Esophagus squamous epithelium (tissue), 5 donors: ENCODE measurements at places on chromosomes 12 and 14. TPM values are rescaled to one million over a fixed set of nuclear protein-coding genes. Genes with fewer than 3 reads are reported as not detected.

Gene SYNDIG1L
- total RNA-seq: 0.19 TPM

DNA sequence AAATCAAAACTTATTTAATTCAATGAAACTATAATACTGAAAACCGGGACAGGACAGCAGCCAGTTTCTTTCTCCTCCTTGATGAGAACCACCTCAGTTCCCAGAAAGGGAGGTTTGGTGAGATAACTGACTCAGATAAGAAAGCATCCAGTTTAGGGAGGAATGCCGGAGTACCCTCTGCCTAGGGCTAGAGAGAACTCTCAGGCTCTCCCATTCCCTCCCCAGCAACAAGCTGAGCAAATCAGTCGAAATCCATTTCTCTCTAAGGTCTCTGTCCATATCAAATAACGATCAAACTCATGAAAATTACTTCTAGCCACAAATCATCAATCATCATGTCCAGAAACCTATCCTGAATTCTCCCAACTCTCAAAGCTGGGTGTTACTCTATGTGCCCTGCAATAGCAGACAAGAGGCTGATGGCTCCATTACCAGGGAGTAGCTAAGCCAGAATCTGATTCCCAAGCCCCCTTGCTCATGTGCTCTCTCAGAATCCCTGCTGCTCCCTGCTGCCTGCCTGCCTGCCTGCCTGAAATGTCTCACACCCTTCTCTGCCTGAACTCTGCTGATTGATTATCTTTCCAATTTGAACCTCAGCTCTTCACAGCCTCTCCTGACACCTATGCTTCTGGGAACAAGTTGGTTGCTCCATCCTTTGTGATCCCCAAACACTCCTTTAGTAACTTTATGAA lies 49.4 kb downstream of the SLC25A47 start:
- DNase-seq: no peak

DNA sequence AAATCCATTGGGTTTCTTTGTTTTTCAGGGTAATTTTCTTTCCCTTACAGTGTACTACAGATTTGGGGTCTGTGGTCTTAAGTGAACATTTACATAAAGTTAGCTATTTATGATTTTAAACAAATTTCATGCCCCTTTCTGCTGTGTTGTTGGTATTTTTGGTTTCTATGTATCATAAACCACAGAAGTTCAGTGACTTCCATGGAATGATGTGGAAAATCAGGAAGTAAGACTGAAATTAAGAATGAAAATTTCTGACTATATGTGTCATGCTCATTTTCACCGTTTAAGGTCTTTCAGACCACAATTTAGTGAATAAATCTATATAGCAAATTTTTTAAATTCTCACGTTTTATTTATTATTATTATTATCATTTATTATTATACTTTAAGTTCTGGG lies 31.7 kb downstream of the ETV6 start:
- no peak for DNase-seq

GRCh38 chr12:80702889-80703805 lies 4.3 kb upstream of the MYF6 start:
- DNase-seq: no peak
